Activated CD4-positive, alpha-beta T cell treated with anti-CD3 and anti-CD28 coated beads for 1 hour (primary cell): ENCODE measurements at places on chromosomes 2 and 18.

DNA sequence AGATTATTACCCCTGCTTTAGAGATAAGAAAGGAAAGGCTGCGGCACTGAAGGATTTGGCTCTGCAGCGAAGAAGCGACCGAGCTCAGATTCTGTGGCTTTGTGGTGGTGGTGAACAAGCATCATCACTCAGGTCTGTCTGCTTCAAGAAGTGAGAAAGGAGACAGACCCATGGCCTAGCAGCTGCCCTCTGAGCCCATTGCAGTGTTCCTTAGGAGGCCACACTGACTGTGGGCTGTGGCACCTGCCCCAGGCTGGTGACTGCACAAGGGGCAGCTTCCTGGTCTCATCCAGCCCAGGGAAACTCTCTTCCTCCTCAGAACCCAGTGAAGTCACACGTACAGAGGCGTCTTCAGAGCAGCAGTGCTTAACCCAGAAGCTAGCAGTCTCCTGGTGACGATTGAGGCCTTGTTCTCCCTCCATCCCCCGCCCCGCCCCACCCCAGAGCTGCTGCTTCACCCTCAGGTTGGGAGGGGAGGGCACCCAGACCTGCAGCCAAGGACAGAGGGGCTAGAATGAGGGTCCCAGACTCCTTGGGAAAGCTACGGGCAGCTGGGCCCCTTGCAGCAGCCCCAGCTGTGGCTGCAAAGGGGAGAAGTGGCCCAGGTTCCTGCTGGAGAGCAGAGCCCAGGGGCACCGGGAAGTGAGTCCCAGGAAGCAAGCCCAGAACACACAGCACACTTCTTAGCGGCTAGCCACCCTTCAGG is 22.2 kb downstream of the BIN1 start:
- no peak for DNase-seq

GRCh38 chr2:26989156-26989555 is 18.7 kb downstream of the MAPRE3 start:
- DNase-seq: no peak

DNA sequence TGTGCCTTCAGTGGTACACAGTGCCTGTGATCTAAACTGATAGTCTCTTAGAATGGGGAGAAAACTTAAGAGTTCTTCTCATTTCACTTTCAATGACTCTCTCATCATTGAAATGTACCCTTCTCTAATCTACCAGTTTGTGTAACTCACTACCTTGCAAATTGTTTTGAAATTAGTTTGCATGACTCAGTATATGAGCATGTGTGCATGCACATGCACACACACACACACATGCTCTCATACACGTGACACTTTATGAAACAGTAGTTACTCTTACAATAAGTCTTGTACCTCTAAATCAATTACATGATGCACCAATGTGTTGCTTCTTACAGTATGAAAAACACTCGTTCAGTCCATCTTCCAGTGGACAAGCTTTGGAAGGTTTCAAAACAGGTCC is 10.6 kb downstream of the LYPD6B start:
- DNase-seq: no peak

DNA sequence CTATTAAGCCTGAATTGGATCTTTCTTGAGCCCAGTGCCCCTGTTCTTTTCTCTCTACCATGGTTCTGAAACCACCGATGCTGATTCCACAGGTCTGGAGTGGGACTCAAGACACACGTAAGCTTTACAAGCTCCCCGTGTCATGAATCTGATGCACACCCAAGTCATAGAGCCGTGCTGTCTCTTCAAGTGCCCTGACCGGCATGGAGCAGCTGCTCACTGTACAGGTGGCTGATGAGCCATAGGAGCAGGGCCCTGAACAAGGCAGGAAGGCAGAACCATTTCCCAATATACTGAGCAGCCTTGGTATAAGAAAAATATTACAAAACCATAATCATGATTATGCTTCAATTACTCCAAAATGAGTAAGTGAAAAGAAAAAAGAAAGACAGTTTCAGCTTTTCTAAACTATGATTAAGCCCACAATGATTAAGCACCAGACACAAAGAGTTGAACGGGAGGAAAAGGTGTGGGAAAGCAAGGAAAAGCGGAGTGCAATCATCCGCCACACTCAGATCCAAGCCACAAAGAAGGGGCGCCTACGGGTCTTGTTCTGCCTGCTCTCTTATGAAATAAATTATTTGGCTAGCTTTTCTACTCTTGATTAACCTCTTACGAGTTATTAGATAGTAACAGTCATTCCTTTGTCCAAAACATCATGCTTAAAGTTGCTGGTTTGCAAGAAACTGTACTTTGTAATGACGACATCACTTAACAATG is 41.7 kb downstream of the NOL10 start:
- no peak for DNase-seq

DNA sequence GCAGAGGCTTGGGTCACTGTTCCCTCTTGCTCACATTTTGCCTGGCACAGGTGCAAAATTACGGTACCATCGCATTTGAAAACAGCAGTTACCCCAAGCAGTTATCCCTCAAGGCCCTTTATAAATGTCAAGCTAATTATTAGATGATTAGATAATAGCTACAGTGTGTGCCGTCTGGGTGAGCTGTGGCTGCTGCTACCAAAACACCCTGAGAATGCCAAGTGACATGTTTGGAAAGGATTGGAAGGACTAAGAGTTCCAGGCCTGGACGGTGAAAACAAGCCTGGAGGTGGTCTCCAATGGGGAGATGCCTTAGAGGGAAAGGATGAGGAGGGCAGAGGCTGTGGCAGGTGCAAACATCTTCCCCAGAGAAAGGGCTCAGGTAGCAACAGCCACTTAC is 120.6 kb downstream of the CAPN13 start:
- no peak for DNase-seq
